ENCODE measurements at places on chromosomes 13 and 19.

DNA sequence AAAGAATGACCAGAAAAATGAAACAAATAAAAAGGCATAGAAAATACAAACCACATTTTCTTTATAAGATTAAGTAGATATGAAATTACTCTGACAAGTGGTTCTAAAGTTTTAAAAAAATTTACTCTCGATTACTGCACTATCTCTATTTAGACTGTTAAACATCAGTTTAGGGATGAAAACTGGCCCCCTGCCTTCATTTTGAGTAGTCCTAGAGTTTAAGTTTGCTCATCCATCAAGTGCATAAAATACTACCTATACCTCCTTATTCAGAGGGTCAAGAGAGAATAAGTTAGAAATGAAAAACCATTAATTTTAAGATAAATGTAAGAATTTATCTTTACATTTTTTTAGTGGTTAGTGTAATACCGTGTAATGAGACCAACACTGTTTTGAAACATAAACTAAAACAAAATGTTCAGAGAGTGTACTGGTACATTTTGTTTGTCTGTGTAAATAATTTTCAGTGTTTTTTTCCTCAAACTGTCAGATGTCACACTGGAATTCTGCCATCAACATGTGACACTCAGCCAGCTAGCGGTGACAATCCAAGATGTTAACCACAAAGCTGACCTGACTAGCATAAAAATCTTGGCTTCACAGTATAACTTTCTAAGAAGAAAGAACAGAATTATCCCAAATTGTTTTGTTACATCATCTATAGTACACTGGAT is 184.8 kb upstream of the PCDH20 start:
- DNase-seq, result no peak

DNA sequence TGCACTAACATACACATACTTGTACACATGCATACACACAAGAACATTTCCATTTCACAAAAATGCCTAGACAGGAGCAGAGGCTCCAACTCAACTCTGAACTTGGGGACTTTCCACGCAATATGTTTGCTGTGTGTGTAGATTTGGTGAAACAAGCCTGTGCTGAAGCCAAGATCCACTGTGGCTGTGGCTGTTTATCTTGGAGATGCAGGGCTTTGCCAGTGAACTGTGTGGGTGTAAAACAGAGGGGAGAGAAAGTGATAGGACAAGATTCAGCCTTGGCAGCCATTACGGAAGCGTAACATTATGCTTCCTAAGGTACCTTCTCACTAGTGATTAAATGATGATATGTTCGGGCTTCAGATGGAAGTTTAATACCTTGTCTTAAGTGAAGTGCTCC is 73.2 kb upstream of the MBNL2 start:
- no peak for DNase-seq

- DNase-seq, result no peak
Observed at GRCh38 chr13:113327391-113327765, 30.3 kb downstream of the LAMP1 start.

- no peak for DNase-seq
Observed at GRCh38 chr19:53872762-53873161, 5.1 kb downstream of the MYADM start.

DNA sequence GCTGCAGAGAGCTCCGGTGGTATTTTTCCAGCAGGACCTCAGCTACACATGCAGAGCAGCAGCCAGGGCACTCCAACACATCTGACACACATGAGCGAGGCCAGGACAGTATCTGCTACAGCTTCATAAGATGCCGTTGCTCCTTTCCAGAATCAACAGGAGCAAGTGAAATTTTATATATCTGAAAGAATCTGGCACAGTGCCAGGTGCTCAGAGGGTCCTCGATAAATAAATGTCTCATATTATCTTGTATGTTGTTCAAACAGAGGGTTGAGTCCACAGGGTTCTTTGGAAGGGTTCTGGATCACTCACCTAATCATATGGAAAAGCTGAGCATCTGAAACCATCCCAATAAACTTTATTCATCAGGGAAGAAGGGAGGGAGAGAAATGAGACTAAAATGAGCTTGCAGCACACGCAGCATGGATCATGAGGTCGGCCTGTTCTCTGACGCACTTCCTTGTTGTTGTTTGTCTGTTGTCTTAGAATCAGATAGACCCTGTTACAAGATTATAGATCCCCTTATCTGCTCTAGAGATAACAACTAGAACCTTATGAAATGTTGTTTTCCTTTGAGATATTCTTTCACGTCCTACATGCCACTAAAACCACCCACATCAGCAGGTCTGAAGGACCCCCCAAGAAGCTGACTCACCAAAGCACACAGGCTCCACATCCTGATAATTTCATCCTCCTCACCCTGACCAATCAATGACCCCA is 3.2 kb upstream of the METTL21C start:
- DNase-seq, result no peak

- no peak for DNase-seq
Observed at GRCh38 chr13:66586489-66586888, 643.6 kb downstream of the PCDH9 start.

GRCh38 chr13:80399340-80400163 is 58.6 kb upstream of the SPRY2 start:
- no peak for DNase-seq

DNA sequence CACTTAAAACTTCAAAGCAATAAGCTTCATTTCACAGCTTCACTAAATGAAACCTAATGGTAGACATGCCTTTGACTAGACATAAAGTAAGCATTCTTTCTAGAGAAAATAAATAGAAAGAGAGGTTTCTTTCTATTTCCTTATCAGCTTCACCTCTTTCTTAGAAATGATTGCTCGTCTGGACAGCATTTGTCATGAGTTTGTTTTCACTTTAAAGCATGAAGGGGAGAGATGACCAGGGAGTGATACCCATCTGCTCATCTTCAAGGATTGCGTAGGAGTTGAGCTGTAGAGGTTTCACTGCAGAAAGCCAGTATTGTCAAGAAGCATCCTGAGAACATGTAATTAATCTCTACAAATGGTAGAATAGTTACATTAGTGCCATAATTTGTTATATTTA is 61.3 kb downstream of the COL4A2 start:
- DNase-seq, result no peak

DNA sequence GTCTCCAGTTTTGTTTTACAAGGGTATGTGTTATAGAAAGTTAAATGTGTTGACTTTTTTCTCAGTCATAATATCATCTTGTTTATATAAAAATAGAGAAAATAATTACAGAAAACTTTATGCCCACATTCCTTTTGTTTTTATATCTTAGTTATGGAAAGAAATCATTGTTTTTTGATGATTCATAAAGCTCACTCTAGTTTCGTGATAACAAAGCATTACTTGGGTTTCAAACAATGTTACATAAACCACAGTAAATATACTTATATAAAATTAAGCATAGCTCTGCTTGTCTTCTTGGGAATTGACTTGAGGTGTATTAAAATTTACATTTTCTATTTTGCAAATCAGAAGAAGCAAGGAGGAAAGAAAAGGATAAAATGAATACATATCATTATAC is 111.8 kb downstream of the SGCG start:
- DNase-seq, result no peak

GRCh38 chr19:14408491-14409145 is 10.5 kb downstream of the DDX39A start:
- DNase-seq, result no peak

DNA sequence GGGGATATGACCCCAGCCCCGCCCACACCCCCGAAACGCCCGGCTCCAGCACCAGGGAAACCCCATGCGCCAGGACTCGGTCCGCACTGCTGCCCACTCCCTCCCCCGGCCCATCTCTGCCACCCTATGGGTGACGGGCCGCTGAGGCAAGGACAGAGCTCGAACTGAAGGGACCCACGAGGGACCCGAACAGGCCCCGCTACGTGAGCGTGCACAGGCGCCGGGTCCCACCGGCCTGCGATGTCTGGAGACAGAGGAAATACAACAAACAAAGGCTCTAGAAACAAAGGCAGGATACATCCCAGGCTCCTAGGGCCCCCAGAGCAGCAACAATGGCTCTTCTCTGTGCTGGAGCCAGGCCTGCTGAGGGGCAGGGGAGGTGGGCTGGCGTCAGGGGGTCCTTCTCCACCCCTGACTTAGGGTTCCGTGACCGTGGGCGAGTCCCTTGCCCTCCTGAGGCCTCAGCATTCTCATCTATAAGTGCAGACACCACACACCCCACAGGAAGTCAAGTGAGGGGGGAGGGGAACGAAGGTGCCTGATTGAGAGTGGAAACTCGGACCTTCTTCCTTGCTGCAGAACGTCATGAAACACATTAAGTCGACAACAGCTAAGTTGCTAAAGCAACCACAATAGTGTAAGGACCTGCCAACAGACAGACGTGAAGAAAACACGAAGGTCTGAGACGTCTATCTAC is 3.1 kb downstream of the ABHD17A start:
- DNase-seq, result no peak

- DNase-seq, result no peak
Observed at GRCh38 chr19:29062475-29063435, 150.2 kb downstream of the UQCRFS1 start.

DNA sequence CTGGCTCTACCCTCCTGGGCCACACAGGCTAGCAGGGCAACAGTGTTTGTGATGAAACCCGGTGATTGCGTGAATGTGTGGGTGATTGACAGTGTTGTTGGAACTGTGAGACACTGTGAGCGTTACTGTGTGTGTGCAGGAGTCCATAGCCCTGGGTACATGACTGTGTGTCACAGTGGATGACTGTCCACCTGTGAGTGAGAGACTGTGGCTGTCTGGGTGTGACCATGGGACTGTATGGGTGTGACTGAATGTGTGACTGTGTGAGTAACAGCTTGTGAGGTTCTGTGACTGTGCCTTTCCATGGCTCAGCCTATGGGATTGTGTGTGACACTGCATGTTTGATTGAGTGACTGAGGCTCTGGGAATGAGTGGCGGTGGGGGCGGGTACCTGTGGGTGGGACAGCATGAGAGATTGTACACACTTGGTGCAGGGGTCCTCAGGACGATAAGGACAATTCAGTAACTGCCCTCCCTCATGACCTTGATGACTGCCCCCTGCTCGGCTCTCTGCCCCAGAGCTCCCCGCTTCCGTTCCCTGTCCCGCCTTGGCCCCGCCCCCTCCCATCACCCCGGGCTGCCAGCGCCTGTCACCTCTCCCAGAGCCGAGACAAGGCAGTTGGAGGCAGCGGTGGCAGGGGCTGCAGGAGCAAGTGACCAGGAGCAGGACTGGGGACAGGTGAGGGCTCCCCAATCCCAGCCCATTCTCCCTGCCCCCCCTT is at the start of gene GIPR:
TSS of gene GIPR (plus strand) at position 602 of the 722 bp plus-strand sequence. CDS start 1,300 bp downstream, outside the sequence.
- peak; percentile 68 for DNase-seq

GRCh38 chr19:771332-771785 is 20.4 kb downstream of the MISP start:
- DNase-seq, result peak; percentile 29

GRCh38 chr13:29105779-29106178 is 285.6 kb downstream of the MTUS2 start:
- DNase-seq, result no peak

All from stimulated activated CD4-positive, alpha-beta T cell treated with anti-CD3 and anti-CD28 coated beads, Interleukin-12 subunit alpha, Interleukin-12 subunit beta, amount 100 ng/mL, for 48 hours (primary cell).